Stimulated activated CD4-positive, alpha-beta T cell treated with anti-CD3 and anti-CD28 coated beads, Interleukin-1b, Interleukin-23, amount 100 ng/mL, for 1 hour (primary cell): ENCODE measurements at places on chromosomes 7 and 10.

DNA sequence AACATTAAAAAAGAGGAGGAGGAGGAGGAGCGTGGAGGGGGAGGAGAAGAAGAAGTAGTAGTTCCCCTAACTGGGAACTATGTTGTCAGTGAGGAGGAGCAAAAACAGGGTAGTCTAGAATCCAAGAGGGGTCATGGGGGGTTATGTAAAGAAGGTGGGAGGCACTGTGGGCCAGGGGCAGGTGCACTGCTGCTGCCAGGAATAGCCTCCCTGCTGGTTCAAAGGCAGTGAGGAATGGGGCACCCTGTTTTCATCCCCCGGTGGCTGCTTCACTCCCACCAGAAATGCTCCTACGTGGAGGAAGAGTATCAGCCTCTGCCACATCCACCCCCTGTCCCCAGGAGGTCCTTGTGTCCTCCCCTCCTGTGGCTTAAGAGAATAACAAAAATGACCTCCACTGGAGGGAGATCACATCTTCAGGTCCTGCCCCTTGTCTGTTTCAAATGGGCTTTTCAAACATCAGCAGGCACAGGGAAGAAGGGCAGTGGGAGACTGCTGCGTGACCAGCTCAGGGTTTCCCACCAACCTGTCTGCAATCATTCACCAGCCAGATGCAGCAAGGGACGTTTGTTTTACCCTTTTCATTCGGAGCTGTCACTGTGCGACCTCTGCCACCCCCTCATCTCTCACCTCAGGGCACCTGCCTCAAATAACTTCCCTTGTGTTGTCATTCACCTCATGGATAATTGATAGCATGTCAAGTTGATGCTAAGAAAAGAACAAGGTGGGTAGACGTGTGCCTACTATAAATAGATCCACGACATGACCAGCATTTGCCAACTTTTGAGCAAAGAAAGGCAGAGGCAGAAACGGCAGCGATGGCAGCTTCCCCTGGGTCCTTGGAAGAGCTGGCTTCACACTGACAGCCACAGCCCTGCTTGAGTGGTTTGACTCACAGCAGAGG, 92.6 kb downstream of the DGKI start:
- no peak for DNase-seq

DNA sequence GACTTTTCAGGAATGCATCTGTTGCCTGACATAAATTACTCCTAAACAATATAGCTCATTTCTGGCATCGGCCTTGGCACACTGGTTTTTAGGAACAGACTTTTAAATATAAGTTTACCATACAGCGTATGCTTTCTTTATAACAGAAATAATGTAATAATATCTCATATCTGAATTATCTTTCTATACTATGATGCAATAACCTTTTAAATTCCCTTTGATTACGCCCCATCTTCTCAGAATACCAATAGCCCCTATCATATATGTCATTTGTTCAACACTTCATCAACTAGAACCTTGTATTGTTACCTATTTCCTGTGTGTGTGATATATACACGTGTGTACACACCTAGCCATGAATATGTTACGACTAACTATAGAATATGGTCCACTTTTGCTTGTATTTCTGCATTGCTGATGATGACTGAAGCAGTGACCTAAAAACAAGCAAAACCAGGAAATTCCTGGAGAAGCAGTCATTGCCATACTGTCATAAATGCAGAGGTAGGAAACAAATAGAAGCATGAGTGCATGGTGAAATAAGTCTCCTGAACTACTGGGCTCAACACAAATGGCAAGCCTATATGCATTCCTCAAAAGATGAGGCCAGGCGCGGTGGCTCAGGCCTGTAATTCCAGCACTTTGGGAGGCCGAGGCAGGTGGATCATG, 618.4 kb upstream of the NRP1 start:
- DNase-seq: no peak

DNA sequence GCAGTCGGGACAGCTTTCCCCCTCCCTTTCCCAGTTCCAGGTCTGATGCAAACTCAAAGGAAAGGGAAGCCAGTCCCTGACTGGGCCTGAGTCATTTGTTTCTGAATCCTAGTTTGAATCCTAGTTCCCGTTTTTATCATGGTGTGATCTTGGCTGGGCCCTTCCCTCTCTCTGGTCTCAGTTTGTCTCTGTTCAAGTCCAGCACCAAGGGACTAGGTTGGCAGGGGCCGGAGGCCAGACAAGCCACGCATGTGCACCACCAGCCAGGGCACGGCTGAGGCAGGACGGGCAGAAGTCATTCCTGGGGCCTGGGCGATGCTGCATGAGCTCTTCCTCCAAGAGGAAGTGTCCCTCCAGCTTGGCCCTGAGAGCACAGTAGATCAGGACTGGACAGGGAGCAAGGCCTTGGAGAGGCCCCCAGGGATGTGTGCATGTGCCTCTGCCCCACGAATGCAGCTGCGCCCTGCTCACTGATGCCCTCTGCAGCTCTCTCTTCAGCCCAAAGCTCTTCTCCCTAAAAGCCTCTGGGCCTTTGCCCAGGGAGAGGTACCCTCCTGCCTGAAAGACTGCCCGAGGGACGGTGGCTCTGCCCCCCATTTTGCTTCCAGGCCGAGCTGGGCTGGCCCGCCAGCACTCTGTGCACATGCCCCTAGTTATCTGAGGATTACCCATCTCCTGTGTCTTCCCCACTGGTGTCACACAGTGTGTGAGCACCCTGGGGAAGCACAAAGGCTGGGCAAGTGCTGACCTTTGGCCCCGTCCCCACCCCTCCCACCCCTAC, 86.7 kb downstream of the ZMIZ1 start:
- DNase-seq: no peak

- no peak for DNase-seq
These were observed 31.3 kb upstream of the STOX1 start for GRCh38 chr10:68795886-68796532.

GRCh38 chr7:36448781-36449379, 59.2 kb downstream of the ANLN start:
- DNase-seq: no peak

GRCh38 chr10:45008524-45009161, 7.9 kb downstream of the ZNF22 start:
- DNase-seq: no peak

- no peak for DNase-seq
These were observed 15.0 kb upstream of the GFRA1 start for GRCh38 chr10:116287906-116288501.

DNA sequence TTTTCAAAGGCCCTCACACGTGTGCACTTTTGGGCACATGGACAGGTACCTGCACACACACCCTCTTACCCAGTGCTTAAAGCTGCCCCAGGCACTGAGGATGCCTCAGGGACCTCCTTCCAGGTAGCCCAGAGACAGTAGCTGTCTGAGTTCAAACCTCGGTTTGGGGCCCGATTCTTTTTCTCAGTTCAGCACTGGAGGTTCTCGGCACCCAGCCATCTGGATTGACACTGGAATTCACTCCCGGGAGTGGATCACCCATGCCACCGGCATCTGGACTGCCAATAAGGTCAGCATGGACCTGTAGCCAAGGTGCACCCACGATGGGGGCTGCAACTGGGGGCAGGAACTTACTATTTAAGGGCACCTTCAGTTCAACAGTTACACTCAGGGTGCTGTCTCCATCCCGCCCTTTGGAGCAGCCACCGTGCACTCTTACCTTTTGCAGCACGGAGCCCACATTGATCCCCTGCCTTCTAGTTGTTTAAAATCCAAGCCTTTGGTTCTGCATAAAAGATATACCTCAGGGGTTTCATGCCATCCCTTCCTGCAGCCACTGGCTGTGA, 17.7 kb downstream of the CPA5 start:
- no peak for DNase-seq

DNA sequence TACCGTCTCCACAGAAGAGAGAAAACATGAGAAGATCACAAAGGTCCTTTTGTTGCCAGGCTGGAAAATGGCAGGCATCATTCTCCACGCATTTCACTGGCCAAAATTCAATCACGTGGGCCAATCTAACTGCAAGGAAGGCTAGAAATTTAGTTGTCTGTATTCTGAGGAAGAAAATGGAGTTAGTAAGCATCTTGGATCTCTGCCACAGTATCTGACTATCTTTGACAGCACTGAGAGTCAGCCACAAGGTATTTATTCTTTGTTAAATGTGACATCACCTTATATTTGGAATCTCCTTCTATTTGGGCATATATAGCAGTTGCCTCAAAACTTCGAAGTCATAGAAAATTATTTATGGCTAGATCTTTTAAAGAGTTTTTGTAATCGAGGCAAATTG, 213.9 kb downstream of the NSUN6 start:
- no peak for DNase-seq

- no peak for DNase-seq
These were observed 120.4 kb downstream of the PKD1L1 start for GRCh38 chr7:47827871-47828270.

DNA sequence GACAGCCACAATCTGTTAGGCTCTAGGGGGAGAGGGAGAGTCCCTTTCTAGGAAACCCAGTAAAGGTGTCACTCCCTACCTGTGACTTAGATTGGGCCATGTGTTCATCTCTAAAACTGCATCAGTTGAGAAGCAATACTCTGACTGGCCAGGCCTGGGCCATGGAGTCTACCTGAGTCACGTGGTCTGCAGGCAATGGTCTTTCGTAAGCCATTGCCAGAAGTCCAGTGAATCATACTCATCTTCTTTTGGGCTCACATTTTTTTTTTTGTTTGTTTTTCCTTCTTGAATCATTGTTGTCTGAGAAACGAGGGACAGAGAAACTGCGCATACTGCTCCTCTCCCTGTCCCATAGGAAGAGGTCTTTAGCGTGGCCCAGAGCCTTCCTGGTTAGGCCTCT, 215.6 kb downstream of the CCSER2 start:
- DNase-seq: no peak

GRCh38 chr7:33392148-33392547, 262.8 kb downstream of the BBS9 start:
- DNase-seq: no peak

DNA sequence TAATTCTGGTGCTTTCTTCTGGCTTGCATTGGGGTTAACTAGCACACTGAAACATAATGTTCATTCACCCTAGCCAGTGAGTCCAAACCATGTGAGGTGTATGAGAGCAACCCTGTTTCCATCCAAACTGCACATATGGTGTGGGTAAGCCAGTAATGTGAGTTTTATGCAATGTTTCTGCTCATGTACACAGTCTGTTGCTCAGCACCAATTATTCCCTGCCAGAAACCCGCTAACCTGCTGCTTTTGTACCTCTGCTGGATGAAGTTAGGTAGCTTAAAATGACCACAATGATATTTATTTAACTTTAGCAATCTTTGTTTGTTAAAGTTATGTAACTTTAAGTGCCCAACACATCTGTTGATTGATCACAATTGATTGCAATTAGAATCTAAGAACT, 93.7 kb upstream of the RPA3 start:
- no peak for DNase-seq

GRCh38 chr10:77029777-77030717, 607.6 kb downstream of the KCNMA1 start:
- no peak for DNase-seq

- no peak for DNase-seq
These were observed 63.0 kb downstream of the MAPK8 start for GRCh38 chr10:48369501-48369900.

GRCh38 chr7:158536871-158537515, 50.6 kb downstream of the PTPRN2 start:
- DNase-seq: no peak

GRCh38 chr7:32153006-32153405, 82.8 kb upstream of the PDE1C start:
- no peak for DNase-seq

GRCh38 chr7:126605056-126605455, 647.7 kb downstream of the GRM8 start:
- DNase-seq: no peak

DNA sequence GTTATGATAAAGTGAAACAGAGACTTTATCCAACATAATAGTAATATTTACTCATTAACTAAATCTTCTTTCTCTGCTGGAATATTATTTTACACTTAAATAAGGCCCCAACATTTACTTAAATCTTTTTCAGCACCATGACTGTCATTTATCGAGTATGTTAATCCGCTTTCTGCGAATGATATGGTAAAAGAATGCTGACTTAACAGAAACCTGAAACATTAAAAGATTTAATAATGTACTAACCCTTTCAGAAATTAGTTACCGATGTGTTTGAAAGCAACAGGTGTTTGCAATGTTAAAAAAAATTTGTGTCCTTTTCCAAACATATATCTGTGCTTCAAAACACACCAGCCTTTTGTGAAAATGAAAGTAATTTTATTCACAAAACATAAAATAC, 190.5 kb downstream of the SKAP2 start:
- DNase-seq: no peak

- no peak for DNase-seq
These were observed 52.7 kb downstream of the RBM17 start for GRCh38 chr10:6141296-6142151.

GRCh38 chr10:28587970-28588290, 55.0 kb downstream of the WAC start:
- DNase-seq: no peak

DNA sequence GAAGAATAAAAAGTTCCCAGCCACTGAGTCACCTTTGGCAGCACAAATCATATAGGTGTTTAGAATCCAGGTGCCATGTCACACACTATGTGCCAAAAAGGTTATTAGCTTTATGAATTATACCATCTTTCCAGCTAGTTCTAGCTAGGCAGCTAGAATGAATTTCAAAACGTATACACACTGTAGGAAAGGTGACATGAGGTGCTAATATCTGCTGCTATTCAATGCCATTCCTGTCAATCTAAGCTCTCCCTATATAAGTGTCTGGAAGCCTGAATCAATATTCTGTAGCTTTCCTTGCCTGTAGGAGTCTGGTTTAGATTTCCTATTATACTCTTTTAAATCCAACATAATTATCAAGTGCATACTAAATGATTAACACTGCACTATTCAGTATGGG, 868.6 kb downstream of the GATA3 start:
- DNase-seq: no peak
